ENCODE measurements at places on chromosomes 16 and 17.

DNA sequence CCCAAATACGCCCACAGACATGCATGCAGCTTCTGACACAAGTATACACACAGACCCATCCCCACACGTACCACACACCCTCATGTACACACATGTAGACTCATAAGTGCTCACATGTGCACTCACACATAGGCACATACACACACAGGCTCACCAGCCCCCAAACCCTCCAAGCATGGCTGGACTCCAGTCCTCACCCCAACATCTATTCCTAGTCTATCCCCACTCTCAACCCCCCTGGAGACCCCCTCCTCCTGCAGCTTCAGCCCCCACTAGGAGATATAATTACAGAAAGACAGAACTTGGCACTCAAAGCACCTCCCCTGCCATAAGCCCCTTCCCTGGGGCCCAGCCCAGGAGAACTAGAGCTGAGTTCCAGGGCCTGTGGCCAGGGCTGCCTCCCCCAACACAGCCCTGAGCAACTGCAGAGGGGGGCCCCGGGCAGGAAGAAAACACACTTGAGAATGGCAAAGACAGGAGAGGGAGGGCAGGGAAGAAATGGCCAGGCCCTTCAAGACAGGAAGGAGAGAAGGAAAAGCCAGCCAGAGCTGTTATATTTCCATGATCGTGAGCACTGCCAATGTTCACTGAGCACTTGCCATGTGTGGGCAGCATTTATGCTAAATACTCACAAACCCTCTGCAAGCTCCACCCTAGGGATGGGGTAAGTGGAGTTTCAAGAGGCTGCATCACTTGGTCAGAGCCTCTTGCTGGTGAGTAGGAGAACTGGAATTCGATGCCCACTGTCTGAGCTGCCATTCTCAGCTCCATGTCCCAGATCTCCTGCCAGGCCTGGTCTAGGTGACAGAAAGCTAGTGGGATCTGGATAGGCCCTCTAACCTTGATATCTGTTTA is 224.5 kb downstream of the ZNF423 start:
- peak; percentile 42 for DNase-seq

- no peak for DNase-seq
These were observed 22.6 kb downstream of the RABEP1 start for GRCh38 chr17:5304636-5305035.

GRCh38 chr16:68128577-68129305 is 43.6 kb downstream of the NFATC3 start:
- no peak for DNase-seq

DNA sequence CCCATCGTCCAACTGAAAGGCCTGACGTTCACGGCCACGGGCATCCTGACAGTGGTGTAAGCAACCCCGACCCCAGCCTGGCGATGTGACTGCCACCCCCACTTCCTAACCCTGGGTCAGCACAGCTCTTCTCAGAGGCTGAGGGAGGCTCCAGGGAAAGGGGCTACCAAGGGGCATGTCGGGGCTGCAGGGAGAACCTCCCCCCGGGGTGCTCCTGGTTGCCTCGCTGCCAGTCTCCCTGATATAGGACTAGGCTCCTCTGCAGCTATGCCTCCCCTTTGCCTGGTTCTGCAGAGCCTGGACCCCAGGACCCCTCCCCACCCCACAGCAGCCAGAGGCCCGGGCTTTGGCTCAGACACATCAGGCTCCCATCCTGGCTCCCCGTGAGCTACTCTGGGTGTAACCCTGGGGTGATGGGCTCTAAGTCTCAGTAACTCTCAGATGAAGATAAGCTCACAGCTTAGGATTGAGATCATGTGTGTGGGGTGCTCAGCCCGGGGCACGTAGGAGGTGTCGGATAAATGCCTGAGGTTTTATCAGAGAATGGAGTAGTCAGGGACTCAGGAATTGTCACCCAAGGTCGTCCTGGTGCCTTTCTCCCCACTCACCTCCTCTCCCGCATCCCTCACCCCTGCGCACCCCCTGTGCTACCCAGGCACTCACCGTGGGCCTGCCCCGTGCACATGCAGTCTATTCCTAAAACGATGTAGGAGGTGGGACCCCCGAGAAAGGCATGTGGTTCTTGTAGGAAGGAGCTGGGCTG is 10.6 kb downstream of the ITGAD start:
- no peak for DNase-seq

DNA sequence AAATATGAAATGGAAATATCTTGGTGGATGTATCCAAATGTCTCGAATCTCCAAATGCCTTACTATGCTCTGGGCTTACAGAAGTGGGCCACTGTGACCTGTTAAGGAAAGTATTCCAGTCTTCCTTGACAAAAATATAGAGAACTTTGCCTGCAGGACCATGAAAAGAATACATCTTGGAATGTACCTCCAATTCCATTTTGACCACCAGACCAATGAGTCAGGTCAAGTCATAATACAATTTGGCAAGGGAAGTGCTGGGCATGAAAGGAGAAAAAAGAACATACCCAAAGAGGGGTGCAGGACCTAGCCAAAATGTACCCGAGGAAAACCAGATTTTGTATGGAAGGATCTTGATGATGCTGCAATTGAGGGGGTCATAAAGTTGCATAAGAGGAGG is 1153.7 kb upstream of the GOT2 start:
- no peak for DNase-seq

- no peak for DNase-seq
These were observed 3.8 kb upstream of the WIPI1 start for GRCh38 chr17:68461122-68461539.

DNA sequence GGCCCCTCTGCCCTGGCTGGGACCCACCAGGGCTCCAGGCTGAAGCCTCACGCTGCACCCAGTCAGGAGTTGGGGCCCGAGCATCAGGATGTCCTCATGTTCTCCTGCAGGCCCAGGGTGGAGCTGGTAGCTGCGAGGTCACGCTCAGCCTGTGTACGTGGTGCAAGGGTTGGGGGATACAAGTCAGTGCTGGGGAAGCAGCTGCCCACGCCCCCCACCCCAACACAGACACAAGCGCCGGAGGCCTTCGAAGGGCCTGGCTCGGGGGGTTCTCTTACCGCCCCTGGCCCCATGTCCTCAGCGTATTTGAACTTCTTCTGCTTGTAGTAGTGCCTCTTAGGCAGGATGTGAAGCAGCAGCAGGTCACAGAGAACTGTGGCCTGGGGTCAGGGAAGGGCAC is 4.9 kb upstream of the CAMKK1 start:
- no peak for DNase-seq

GRCh38 chr17:58818654-58819053 is 63.0 kb downstream of the PPM1E start:
- no peak for DNase-seq

DNA sequence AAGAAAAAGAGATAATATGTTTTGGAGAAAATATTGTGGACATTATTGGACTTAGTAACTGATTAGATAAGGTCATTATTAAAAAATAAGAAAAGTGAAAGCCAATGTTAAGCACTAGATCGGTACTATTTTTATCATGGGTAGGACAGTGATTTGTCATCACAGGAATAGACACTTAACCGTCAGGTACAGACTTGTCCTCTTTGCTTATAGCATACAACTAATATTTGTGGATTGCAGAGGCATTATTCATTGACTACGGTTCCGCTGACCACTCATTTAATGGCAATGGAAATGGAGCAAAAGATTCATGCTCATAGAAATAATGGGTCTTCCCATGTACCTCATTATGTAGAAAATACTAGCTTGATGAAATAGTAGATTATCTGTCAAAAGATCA is 596.3 kb upstream of the CA10 start:
- DNase-seq, result no peak

GRCh38 chr16:30509081-30509765 is 17.1 kb downstream of the ZNF768 start:
- no peak for DNase-seq

GRCh38 chr17:68343976-68344375 is 52.7 kb downstream of the ARSG start:
- DNase-seq, result no peak

- DNase-seq, result no peak
These were observed 109.8 kb downstream of the MSI2 start for GRCh38 chr17:57366177-57366557.

DNA sequence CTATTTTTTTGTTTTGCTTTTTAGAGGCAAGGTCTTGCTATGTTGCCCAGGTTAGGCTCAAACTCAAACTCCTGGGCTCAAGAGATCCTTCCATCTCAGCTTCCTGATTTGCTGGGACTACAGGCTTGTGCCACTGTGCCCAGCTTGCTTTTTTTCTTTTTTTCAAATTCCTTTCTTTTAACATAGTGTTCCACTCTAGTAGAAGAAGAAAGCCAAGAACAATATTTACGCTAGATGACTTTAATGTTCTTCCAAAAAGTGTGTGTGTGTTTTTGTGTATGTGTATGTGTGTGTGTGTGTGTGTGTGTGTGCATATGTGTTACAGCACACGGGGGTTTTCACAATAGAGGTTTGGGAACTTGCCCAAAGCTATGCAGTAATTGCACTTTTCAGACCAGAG is 10.7 kb upstream of the UMOD start:
- no peak for DNase-seq

DNA sequence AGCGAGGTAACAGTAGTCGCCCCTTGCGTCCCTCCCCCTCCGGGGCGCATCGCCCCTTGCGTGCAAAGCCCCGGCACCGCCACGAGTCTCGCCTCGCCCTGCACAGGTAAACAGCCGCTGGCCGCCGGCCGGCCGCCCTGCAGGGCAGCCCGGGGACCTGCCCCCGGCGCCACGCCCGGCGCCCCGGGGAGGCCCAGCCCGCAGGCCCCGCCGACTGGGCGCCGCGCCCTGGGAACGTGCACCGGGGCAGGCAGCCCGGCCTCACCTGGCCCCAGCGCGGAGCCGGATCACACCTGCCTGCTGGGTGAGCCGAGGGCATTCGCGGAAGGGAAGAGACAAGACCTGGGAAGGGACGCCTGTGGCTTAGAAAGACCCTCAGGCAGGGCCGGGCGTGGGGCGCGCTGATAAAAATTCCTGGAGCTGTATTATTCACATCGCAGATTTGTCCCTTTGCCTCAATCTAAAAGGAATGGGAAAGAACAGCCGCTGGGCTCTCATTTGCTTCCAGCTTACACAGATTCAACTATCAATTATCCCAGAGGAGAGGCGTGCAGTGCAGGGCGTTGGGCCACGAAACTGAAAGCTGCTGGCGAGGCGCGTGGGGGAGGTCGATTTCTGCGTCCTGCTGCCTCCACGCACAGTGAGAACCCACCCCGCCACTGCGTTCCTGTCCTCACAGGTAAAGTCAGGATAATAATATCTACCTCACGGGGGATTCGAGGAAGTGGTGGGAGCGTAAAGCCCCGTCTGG is 451.9 kb downstream of the SLC39A11 start:
- DNase-seq, result no peak

GRCh38 chr16:89123001-89123830 is 29.6 kb downstream of the ACSF3 start:
- DNase-seq, result no peak

DNA sequence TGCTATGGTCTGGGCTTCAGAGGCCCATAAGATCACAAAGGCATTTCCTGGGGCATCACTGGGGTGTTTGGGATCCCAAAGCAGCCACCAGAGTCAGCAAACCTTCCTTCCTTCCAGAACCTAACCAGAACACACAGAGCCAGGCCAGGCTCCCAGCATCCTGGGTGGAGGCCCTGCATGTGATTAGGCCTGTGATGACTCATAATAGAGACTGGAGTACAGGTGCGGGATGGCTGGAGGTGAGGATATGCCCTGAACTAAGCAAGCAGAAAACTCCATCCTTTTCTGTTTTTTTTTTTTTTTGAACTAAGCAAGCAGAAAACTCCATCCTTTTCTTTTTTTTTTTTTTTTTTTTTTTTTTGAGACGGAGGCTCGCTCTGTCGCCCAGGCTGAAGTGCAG is 17.7 kb upstream of the GFOD2 start:
- no peak for DNase-seq

Data from Ammon's horn (tissue), 1 donor.